Calu3 (cell line): ENCODE measurements at places on chromosomes 4 and X.

DNA sequence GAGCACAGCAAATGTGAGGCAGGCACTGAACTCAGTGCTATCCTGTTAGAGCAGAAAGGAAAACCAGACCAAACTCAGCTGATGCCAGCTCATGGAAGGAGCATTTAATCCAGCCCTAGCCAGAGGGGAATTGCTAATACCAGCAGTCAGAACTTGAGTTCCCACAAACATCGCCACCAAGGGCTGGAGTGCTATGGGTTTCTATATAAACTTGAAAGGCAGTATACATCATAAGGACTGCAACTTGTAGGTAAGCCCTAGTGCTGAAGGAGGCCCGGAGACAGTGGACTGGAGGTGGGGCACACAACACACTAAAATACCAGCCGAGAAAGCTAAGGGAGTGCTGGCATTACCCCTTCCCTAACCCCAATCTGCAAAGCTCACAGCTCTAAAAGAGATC lies 440.2 kb downstream of the PRR32 start:
- no peak for DNase-seq

DNA sequence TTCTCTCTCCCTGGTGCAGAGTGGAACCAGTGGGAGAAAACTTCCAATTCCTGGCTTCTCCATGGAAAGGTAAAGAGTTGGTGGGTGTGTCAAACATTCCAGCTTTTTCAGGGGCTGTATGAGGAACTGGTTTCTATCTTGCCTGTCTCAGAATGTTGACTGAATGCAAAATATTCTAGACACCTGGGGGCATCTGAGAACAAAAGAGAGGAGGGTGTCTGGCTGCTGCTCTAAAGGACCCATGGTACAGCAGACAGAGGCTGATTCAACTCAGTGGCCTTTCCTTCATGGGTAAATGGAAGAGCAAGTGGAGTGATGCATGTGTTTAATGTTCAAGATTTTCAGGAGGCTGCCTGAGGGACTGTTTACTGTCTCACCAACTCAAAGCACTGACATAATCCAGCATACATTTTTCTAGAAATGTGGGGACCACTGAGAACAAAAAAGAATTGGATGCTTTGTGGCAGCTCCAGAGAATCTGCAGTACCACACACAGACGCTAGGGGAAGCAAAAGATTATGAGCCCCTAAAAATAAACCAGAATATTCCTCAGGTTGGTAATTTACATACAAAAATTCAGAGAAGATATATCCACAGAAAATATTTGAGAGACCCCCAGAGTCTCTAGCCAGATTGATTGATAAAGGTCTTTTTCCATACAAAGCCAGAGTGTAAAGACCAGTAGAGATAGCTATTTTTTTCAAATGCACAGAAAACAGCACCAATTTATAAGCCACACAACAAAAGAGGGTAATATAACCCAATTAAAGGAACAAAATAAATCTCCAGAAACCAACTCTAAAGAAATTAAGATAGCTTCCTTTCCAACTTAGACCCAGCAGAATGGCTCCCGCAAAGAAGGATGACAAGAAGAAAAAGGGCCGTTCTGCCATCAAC lies 48.0 kb upstream of the STARD8 start:
- no peak for DNase-seq

DNA sequence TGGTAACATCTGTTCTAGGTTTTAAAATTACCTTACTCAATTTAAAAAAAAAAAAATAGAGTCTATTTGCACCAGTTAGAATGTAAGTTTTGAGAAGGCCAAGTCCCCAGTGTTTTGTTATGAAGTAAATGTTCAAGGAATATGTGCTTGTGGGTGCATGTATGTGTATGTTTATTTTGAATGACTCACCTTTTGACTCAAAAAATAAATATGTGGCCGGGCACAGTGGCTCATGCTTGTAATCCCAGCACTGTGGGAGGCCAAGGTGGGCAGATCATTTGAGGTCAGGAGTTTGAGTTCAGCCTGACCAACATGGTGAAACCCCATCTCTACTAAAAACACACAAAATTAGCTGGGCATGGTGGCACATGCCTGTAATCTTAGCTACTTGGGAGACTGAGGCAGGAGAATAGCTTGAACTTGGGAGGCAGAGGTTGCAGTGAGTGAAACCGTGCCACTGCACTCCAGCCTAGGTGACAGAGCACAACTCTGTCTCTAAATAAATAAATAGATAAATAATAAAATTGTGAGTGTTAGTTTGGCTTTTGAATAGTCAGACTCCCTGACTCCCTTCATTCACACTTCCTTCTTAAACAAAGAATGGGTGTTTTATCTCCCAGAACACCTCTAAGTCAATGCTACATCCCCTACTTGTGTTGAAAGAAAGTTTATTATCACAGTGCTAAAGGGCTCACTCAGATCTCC lies 511.3 kb upstream of the PCDH7 start:
- no peak for DNase-seq

DNA sequence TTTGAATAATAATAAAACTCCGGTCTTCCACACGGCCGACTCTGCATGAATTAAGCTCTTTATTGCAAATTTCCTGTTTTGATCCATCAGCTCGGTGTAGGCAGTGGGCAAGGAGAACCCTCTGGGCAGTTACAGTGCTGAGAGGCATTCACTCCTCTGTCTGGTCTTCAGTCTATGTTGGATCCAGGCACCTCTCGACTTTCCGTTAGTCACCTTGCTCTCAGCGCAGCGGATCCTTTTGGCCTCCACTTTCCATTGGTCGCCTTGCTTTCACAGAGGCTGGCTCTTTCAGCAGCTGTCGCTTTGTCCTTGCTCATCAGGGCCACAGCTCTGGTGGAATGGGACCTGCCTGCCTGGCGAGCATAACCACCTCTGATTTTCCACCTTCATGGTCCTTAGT lies 52.9 kb downstream of the TRMT44 start:
- DNase-seq, result no peak

GRCh38 chr4:78675325-78675724 lies 100.8 kb upstream of the BMP2K start:
- DNase-seq, result no peak

DNA sequence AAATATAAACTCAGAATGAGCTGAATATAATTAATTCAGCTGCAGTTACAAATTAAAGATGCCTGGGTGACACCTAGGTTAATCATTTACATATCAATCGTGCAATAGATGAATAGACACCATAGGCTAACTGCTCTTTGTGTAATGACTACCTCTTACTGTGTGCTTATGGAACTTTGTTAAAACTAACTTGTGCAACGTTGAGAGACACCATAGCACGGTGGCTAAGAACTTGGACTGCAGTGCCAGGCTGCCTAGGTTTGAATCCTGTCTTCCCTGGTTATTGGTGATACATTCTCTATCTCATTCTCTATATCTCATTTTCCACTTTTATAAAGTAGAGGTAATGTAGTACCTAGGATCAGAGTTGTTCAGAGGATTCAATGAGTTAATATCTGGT lies 46.9 kb downstream of the SMAD1 start:
- DNase-seq, result peak; percentile 3

DNA sequence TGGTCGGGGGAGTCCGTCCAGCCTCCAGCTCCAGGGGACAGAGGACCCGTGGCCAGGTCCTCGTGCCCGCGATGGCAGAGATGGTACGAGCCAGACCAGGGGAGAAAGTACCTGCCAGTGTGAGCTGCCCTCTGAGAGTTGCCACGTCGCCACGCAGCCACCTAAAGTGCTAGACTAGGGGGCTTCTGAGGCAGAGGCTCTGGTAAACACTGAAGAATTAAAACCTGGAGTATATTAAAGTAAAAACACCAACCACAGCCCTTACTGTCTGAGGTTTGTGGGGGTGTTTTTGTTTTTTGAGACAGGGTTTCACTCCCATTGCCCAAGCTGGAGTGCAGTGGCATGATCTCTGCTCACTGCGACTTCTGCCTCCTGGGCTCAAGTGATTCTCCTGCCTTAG lies 60.1 kb upstream of the SORCS2 start:
- no peak for DNase-seq

GRCh38 chrX:9532349-9532748 lies 67.5 kb downstream of the TBL1X start:
- no peak for DNase-seq

- DNase-seq, result peak; percentile 33
Measured at GRCh38 chrX:38260231-38260630, 39.6 kb upstream of the SRPX start.

- no peak for DNase-seq
Measured at GRCh38 chr4:5954056-5954760, 61.3 kb upstream of the CRMP1 start.

DNA sequence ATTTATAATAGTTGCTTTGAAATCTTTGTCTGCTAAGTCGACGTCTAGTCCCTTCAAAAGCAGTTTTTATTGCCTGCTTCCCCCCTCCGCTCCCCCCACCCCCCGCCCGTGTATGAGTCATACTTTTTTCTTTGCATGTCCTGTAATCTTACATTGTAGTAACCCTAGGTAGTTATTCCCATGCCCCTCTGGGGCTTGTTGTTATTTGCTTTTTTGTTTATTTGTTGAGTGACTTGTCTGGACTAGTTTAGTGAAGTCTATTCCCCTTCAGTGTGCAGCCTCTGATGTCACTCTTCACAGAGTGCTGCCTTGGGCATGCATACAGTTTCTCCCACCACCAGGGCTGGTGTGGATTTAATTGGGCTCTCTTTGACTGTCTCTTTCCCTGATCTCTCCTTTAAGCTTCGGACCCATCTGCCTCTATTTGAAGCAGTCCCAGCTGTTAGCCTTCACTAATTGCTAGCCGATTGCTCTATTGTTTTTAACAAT lies 86.2 kb downstream of the PPEF1 start:
- DNase-seq, result no peak

GRCh38 chrX:150581093-150581775 lies 12.8 kb downstream of the MTM1 start:
- DNase-seq, result no peak

GRCh38 chr4:118356731-118357130 lies 3.9 kb upstream of the PRSS12 start:
- DNase-seq, result no peak

- no peak for DNase-seq
Measured at GRCh38 chr4:159946983-159947615, 844.2 kb downstream of the RAPGEF2 start.

DNA sequence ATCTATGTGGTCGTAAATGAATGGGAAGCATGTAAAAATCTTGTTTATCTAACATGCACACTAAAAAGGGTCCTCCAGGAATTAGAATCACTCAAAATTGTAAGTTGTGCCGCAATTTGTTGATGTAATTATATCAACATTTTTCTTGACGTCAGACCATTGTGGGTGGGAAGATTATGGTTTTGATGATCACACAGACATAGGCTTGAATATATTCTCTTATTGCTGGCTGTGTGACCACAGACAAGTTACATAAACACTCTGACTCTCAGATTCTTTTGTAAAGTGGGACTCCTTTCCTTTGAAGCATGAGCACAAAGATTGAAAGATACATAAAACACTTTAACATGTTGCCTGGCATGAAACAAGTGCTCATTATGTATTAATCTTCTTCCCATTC lies 51.5 kb downstream of the IL1RAPL1 start:
- no peak for DNase-seq

- DNase-seq, result no peak
Measured at GRCh38 chr4:14568351-14568750, 433.9 kb upstream of the CPEB2 start.

DNA sequence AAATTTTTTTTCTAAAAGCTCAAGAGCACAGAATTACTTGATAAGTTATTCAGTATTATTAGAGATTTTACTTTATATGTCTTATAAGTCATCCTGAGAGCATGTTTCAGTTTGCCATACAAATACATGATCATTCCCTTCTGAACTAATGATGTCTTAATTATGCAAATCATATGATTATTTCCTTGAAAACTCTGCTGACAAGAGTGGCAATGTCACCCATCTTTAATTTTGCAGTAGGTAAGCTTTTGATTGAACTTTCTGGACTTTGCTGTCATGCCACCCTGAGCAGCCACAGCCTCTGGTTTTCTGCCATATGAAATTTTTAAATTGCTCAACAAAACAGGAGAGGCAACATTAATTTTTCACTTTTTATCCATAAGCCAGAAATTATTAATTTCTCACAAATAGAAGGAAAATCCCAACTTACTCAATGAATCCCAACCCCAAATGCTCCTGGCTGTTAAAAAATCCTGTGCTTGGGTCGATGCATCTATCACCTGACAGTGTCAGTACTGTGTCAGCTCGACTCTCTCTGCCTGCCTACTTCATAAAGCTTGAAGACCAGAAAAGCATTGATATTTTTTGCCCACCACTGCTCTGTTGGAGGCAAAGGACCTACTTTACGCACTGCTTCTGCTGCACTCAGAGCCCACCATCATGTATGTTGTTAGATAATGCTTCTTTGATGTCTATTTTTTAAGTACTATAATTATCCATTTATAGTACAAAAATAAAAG lies 11.6 kb upstream of the HADH start:
- no peak for DNase-seq

DNA sequence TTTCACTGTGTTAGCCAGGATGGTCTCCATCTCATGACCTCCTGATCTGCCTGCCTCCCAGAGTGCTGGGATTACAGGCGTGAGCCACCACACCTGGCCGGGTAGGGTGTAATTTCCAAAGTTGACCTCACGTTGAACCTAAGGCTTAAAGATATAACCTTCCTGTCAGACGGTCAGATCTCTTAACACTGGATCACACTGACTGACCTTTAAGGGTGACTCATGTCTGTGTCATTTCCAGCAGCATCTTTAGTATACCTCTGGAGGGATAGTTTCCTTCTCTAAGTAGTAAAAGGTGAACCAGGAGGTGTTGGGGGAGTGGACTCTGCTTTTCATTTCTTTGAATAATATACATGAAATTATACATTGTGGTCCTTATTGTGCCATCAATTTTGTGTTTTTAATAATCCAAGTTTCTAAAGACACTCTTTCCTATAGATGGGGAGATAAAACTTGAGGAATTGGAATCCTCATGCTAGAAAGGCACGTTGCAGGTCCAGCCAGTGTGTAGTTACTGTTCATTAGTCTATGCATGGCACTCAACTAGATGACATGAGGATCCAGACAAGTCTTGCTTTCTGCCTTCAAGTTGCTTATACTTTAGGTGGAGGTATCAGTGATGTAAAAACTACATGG lies 45.7 kb downstream of the ARHGAP10 start:
- DNase-seq, result no peak

DNA sequence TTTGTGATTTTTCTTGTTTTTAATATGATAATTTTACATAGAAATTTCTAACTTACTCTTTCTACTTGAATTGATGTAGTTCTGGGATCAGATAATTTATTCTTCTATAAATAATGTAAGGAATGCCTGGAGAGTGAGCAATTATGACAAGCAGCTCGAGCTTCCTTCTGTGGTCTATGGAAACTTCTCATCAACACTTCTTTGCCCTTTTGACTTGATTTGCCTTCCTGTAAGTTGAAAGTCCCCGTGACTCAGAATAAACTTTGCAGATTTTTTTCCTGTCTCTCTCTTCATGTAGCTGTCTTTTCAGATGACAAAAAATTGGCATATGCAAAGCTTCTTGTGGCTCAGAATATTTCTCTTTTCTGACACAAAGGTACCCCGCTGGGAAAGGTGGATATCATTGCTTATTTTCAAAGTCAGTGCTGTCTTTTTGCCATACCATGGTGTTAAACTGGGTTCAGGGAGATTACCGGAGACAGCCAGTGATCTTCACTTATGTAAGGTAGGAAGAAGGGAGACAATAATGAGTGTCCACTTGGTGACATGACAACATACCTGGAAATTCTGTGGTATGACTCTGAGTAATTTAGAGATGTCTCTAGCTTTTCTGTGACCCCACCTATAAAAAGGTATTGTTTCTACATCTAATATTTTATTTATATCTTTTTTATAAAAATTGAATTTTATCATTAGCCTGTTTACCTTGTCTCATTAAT lies 278.6 kb upstream of the GNPDA2 start:
- no peak for DNase-seq
